ENCODE measurements at places on chromosomes 6 and 20. TPM values are rescaled to one million over a fixed set of nuclear protein-coding genes. Genes with fewer than 3 reads are reported as not detected.
A peak's percentile ranks its signal among the peaks of the same experiment; 100 is the strongest.

DNA sequence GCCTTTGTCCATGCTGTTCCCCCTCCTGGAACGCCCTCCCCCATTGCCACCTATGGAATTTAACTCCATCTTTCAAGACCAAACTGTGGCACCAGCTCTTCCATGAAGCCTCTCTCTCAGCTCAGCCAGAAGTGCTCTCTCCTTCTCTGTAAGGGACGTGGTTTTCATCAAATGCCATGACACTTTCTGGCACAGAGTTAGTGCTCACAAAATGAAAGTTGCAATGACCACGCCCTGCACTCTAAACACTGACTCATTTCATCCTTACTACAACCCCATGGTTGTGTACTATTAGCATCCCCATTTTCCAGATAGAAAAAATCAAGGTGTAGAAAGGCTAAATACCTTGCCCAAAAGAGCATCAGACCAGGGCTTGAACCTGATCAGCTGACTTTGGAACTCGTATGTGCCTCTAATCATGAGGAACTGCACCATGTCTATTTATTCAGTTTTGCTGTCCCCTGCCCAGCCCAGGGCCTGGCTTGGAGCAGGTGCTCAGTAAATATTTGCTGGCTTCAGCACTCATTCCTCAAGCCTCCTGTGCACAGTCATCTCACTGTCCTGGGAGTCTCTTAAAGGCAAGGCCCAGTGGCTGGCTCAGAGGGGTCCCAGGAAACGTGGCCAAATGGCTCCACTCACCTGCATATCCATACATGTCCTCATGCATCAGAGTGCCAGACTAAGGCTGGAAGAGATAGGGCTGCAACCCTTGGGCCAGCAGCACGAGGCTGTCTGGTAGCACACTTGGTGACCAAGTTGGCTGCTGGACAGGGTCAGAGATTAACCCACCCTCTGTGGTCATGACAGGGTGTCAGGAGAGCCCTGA lies 77.9 kb downstream of the MRPL14 start:
- DNase-seq, result peak; percentile 11

DNA sequence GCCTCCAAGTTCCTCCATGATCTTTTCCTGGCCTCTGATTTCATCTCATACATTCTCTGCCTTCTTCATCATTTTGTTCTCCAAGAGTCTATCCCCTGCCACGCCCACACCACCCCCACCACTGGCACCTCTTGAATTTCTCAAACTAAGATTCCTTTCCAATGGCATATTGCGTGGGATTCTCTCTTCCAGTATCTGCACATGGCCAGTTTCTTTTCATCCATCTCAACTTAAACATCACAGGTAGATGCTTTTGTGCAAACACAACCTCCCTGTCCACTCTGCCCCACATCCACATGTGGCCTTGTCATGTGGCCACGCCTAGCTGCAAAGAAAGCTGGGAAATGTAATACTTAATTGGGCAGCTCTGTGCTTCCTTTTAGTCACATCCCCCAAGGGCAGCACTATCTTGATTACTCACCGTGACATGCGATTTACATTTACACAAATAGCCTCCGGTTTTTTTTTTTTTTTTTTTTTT lies 33.4 kb upstream of the ZMYND8 start:
- DNase-seq, result no peak

GRCh38 chr6:106988664-106989063 lies 14.1 kb upstream of the CD24 start:
- DNase-seq, result no peak

DNA sequence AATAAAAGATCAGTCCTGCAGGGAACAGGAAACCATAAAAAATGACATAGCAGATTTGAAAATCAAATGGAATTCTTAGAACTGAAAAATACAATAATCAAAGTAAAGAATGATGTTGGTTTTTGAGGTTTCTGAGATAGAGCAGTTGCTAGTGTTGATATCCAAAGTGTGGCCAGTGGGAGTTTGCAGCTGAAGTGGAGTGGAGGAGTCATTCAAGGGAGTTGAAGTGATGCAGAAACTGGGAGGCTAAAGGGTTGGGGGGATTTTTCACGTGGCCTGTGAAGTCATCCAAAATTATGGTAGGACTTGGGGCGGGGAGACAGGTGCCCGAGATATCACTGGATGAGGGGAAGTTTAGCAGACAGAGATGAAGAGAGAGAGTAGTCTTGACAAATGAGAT lies 123.6 kb downstream of the CDC5L start:
- no peak for DNase-seq

GRCh38 chr6:9938801-9939200 lies 476.1 kb downstream of the TFAP2A start:
- no peak for DNase-seq

DNA sequence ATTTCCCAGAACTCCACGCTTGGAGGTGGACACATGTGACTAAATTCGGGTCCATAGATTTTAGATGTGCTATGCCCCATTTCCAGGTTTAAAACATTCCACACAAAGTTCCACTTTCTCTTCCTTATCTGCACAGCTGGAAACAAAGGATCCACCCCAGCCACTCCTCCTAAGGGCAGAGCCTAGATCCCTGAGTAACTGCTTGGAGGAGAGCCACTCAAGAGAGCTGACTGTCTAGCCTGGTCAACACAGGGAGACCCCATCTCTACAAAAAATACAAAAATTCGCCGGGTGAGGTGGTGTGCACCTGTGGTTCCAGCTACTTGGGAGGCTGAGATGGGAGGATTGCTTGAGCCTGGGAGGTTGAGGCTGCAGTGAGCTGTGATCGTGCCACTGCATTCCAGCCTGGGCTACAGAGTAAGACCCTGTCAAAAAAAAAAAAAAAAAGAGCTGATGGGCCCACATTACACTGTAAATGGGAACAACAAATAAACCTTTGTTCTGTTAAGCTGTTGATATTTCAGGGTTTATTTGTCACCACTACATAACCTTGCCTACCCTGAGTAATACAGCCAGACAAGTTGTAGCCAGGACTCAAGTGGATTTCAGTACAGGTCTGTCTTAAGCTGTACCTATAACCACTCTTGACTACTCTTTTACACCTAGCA lies 25.8 kb upstream of the SNRPC start:
- DNase-seq, result no peak

GRCh38 chr6:364609-365540 lies 26.7 kb upstream of the IRF4 start:
- no peak for DNase-seq

MAK gene
- 0.14 TPM for polyA plus RNA-seq

DNA sequence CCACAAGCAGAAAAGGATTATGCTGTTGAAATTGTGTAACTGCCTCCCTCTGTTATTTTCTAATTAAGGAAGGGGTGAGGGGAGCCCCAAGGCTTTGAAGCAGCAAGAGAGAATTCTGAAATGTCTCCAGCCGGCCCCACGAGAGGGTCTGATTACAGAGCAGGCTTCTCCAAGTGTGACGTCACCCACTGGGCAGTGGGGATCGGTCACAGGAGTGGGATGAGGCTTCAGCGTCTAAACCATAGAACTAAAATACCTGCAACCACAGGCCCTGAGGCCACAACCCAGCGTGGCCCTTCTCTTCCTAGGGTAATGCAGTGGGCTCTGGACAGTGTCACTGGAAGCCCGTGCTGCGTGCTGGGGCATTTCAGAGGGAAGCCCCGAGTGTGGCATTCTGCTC lies 38.6 kb upstream of the APCDD1L start:
- DNase-seq, result peak; percentile 39

HLA-DPA1 gene
- 31.1 TPM for polyA plus RNA-seq

DNA sequence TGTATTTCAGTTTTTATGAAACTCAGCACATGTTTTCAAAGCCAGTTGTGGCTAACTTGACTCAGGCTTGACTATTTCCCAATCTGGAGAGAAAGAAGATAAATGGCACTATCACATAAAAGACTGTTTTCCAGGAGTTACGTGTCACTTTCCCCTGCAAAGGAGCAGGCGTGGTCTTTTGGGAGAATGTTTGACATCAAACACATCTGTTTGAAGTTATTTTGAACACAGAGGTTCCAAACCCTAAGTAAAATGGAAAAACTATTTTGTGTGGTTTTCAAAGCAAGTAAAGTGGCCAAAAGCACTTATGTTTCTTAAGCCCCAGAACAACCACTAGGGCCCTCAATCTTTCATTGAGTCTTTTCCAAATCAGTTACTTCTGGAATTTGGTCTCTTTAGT lies 89.7 kb downstream of the FOXF2 start:
- DNase-seq, result no peak

- no peak for DNase-seq
Measured at GRCh38 chr6:26477426-26477825, 19.7 kb downstream of the BTN2A1 start.

DNA sequence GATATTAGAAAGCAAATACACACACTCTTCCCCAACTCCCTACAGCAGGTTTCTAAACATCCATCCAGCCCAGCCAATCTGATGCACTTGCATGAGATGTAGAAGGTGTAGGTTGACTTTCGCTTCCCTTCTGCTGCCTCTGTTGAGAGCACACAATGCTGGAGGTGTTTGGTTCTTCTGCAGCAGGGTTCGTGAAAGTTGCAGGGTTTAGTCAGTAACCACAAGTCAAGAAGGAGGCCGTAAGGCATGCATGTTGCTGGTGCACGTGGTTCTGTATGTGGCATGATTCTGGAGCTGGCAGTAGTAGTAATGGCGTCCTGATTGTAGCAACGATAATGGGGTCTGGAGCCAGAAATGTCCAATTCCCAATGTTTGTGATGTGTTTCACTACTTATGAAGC lies 53.0 kb downstream of the DEK start:
- DNase-seq, result no peak

ZSCAN23 gene
- 0.48 TPM for polyA plus RNA-seq

ZNF165 gene
- 0.36 TPM for polyA plus RNA-seq

GRCh38 chr20:45153752-45154151 lies 20.9 kb upstream of the PI3 start:
- DNase-seq, result peak; percentile 21

PBOV1 gene
- polyA plus RNA-seq, result not detected

ATP9A gene
- 6.2 TPM for polyA plus RNA-seq

DNA sequence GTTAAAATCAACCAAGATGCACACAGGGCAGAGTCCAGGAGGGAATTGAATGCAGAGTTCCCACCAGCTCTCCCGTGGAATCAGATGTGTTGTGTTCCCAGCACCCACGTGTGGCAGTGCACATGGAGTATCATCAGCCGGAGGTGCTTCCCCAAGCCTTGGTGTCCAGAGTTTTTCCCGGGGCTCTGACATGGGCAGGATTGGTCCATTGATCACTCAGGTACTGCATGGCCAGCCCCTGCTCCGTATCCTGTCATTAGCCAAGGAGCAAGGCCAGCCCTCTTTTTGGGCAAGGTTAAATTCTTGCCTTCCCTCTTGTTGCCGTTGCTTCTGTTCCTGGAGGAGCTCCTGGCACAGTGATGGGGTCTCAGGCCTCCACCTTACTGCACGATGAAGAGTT lies 28.6 kb upstream of the SLC22A1 start:
- no peak for DNase-seq

OR2J3 gene
- polyA plus RNA-seq, result not detected

GRCh38 chr6:157527471-157527907 lies 146.5 kb downstream of the ZDHHC14 start:
- DNase-seq, result no peak

- no peak for DNase-seq
Measured at GRCh38 chr6:45923831-45924391, 91.7 kb downstream of the CLIC5 start.

All from right cardiac atrium (tissue), 5 donors.